Nephron progenitor cell (in vitro differentiated cells): ENCODE measurements at places on chromosomes 3 and 15.

GRCh38 chr3:101642441-101642840 lies 34.5 kb downstream of the ZBTB11 start:
- no peak for DNase-seq

- DNase-seq, result no peak
These were observed 61.4 kb upstream of the ZBTB38 start for GRCh38 chr3:141306922-141307321.

DNA sequence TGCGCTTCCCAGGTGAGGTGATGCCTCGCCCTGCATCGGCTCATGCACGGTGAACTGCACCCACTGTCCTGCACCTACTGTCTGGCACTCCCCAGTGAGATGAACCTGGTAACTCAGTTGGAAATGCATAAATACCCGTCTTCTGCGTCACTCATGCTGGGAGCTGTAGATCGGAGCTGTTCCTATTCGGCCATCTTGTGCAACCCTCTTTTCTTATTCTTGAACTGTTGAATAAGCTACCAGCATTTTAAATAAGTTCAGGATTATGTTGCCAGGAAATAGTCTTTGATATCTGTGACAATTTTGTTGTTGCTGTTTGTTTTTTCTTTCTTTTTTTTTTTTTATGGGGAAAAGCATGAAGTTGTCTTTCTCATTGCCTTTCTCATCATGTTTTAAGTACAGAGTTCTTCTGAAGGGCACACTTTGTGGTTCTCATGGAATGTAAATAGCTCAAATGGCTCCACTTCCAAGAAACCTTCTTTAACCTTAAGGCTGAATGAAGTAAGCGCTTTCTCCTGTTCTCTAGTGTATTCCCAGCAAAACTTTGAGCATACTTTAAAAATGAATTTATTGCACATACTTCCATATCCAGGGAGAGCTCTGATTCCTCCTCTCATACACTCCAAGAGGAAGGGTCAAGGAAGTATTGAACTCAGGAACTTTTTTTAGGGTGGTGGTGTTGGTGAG lies 468.0 kb upstream of the TBL1XR1 start:
- DNase-seq, result no peak

DNA sequence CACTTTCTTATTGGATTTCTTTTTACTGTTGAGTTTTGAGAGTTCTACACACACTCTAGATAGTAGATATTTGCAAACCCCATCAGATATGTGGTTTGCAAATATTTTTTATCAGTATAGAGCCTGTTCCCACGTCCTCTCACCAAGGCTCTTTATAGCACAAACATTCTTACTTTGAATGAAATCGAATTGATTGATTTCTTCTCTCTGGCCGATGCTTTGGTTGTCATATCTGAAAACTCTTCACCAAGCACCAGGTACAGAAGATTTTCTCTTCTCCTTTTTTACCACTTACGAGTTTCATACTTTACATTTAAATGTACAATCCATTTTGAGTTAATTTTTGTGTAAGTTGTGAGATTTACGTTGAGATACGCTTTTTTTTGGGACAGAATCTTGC lies 163.4 kb downstream of the PTPRG start:
- DNase-seq, result no peak

- DNase-seq, result peak; percentile 11
These were observed 113.1 kb downstream of the CHCHD6 start for GRCh38 chr3:126816986-126817777.

GRCh38 chr15:83734487-83734886 lies 80.6 kb downstream of the ADAMTSL3 start:
- DNase-seq, result no peak

GRCh38 chr3:149460117-149460516 lies 14.4 kb upstream of the TM4SF4 start:
- DNase-seq, result no peak

GRCh38 chr15:87498560-87498959 lies 758.0 kb downstream of the NTRK3 start:
- DNase-seq, result no peak

DNA sequence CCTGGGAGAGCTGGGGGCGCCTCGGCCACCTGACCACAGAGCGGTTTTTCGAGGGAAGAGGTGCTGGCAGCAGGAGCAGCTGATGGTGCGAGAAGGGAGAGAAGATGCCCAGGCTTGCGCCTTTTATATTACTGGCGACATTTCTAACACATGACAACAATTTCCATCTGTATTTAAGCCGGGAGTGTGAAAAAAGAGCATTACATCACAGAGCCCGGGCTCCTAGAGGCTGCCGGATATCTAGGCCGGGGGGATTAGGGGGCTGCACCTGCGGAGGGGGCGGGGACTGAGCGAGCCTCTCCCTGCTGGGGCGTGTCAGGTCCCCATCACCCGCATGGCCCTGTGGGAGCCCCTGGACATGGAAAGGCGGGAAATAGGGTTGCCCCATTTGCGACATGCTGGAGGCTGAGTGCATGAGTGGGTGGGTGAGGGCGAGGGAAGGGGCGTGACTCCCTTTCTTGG lies 440.7 kb downstream of the MAGI1 start:
- peak; percentile 40 for DNase-seq

GRCh38 chr15:43879386-43880355 lies 52.9 kb downstream of the WDR76 start:
- DNase-seq, result no peak
